Effector memory CD4-positive, alpha-beta T cell (primary cell): ENCODE measurements at places on chromosomes 2 and 18.

- H3K27ac ChIP-seq, result no peak overlapping the region
- H3K36me3 ChIP-seq, result no peaks in the 10 kb centered on the region
- DNase-seq, result no peak
Observed at GRCh38 chr2:188526701-188527100, 235.0 kb downstream of the GULP1 start.

GRCh38 chr2:33213648-33214047, 262.8 kb upstream of the RASGRP3 start:
- no peaks in the 10 kb centered on the region for H3K36me3 ChIP-seq
- no peak overlapping the region for H3K4me3 ChIP-seq
- H3K4me1 ChIP-seq, result no peaks in the 10 kb centered on the region

GRCh38 chr2:200077210-200077650, 121.8 kb downstream of the MAIP1 start:
- no peak overlapping the region for H3K4me3 ChIP-seq
- no peaks in the 10 kb centered on the region for H3K4me1 ChIP-seq
- H3K36me3 ChIP-seq, result no peaks in the 10 kb centered on the region
- H3K27ac ChIP-seq, result no peak overlapping the region
- no peaks in the 10 kb centered on the region for H3K27me3 ChIP-seq
- DNase-seq, result no peak

GRCh38 chr2:75221862-75222261, 22.5 kb upstream of the TACR1 start:
- no peaks in the 10 kb centered on the region for H3K36me3 ChIP-seq
- no peaks in the 10 kb centered on the region for H3K27me3 ChIP-seq
- H3K27ac ChIP-seq, result no peak overlapping the region
- no peaks in the 10 kb centered on the region for H3K4me1 ChIP-seq
- no peak overlapping the region for H3K4me3 ChIP-seq

- no peak overlapping the region for H3K4me3 ChIP-seq
- no peak overlapping the region for H3K27ac ChIP-seq
- H3K27me3 ChIP-seq, result no peaks in the 10 kb centered on the region
- DNase-seq, result no peak
Observed at GRCh38 chr18:68449292-68449691, 265.6 kb downstream of the TMX3 start.

DNA sequence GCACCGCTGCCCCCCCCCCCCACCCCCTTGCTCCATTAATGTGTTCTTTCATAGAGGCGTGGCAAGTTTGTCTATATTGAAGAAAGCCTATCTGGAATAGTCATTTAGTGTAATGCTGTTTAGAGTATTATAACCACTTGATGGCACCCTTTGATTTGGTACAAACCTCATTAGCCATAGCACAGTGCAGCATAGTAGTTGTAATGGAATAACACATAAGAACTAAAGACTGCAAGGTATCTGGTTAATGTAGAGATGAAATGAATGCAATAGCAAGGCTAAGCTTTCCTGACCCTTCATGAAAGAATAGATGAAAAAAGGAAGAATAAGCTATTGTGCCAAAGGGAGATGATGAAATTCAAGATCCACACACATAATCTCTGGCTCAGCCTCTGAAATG, 81.9 kb downstream of the EHBP1 start:
- no peaks in the 10 kb centered on the region for H3K4me1 ChIP-seq
- no peaks in the 10 kb centered on the region for H3K27me3 ChIP-seq
- DNase-seq, result no peak
- no peak overlapping the region for H3K27ac ChIP-seq
- H3K36me3 ChIP-seq, result no peaks in the 10 kb centered on the region

GRCh38 chr18:25284861-25285550, 67.0 kb downstream of the ZNF521 start:
- no peaks in the 10 kb centered on the region for H3K27me3 ChIP-seq
- H3K36me3 ChIP-seq, result no peaks in the 10 kb centered on the region
- no peak overlapping the region for H3K27ac ChIP-seq
- DNase-seq, result no peak

DNA sequence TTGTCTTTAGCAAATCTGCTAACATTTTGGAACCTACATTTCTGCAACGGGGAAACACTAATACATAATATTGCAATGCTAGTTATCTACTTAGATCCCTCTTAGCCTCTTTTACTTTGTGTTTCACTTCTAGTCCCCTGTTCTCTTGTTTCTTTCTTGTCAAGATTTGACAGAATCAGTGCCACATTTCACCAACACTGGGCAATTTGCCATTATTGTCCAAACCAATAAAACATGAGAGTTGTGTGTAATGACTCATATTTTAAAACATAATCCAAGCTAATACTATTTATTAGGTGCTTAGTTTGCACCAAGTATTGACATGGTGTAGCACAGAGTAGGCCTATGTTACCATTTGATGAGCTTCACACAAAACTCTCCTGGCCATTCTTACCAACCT, 33.7 kb upstream of the ACVR1C start:
- DNase-seq, result no peak
- H3K4me3 ChIP-seq, result no peak overlapping the region
- no peak overlapping the region for H3K27ac ChIP-seq
- no peaks in the 10 kb centered on the region for H3K4me1 ChIP-seq

DNA sequence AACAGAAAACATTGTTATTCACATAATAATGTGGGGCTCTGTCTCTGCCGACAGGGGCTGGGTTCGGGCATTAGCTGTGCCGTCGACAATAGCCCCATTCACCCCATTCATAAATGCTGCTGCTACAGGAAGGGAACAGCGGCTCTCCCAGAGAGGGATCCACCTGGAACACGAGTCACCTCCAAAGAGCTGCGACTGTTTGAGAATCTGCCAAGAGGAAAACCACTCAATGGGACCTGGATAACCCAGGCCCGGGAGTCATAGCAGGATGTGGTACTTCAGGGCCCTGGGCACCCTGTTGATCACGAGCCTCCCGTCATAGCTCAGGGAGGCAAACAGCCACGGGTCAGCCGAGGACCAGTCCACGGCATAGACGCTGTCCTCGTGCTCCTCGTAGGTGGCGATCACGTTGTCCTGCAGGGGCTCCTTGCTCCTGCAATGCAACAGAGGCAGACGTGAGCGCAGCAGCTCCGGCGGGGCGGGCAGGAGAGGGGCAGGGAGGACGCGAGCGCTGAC, 188.5 kb downstream of the EIPR1 start:
- H3K36me3 ChIP-seq, result peaks cover 31% of the 10 kb centered on the region
- no peak overlapping the region for H3K4me3 ChIP-seq
- no peak overlapping the region for H3K27ac ChIP-seq

DNA sequence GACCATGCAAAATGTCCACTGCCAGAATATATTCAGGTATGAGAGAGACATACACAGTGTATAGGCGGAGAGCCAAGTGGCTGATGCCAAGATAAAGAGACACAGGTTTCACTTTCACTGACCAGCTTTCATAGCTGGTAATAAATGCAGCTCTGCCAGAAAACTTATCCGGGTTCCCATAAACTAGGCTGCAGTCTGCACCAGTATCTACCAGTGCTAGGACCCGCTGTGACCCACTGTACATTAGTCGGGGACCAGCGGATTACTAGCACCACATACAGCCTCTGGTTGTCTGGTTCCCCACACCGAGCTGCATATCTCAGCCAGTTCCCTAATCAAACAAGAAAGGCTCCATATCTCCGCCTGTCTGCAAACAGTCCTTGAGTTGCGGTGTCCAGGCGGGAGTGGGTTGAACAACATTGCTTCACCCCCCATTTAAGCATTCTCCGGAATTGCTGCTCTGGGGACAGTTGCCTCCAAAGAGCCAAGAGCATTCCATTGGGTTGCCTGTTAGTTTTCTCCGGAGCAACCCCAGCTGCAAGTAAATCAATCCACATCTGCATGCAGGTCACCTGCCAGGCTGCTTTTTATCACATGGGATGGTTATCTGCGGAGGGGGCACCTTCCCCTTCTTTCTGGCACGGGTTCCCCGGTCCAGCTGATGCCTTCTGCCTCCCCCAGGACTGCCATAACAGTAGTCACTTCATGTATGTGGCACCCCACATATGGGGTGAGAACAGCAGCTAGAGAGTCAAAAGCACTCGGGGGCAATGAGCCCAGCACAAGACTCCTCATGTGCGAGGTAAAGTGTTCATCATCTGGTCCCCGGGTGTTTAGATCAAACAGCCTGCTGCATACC, 18.0 kb upstream of the KLHL23 start:
- no peak overlapping the region for H3K27ac ChIP-seq
- no peaks in the 10 kb centered on the region for H3K36me3 ChIP-seq
- H3K27me3 ChIP-seq, result no peaks in the 10 kb centered on the region
- H3K4me1 ChIP-seq, result no peaks in the 10 kb centered on the region
- DNase-seq, result no peak

DNA sequence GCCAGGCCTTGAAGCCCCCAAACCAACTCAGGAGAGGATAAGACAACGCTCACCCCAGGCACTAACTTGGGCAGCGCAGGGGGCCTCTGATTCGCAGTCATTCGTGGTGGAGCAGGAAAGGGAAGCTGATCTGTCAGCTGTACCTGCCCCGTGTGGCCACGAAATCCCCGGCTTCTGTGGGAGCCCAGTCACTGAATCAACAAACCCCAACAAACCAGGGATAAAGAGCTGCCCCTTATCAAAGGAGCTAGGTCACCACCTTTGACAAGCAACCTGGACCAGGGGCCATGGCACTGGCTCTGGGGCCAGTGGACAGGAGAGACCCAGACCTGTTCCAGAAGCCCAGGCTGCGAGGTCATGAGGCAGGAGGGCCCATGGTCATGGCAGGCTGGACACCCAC, 14.5 kb downstream of the SDC1 start:
- H3K36me3 ChIP-seq, result no peaks in the 10 kb centered on the region
- no peak for DNase-seq
- no peak overlapping the region for H3K4me3 ChIP-seq
- no peaks in the 10 kb centered on the region for H3K27me3 ChIP-seq

- DNase-seq, result no peak
- no peaks in the 10 kb centered on the region for H3K27me3 ChIP-seq
- no peaks in the 10 kb centered on the region for H3K36me3 ChIP-seq
- no peak overlapping the region for H3K27ac ChIP-seq
- H3K4me1 ChIP-seq, result no peaks in the 10 kb centered on the region
Observed at GRCh38 chr2:115505331-115505730, 1062.9 kb downstream of the DPP10 start.

DNA sequence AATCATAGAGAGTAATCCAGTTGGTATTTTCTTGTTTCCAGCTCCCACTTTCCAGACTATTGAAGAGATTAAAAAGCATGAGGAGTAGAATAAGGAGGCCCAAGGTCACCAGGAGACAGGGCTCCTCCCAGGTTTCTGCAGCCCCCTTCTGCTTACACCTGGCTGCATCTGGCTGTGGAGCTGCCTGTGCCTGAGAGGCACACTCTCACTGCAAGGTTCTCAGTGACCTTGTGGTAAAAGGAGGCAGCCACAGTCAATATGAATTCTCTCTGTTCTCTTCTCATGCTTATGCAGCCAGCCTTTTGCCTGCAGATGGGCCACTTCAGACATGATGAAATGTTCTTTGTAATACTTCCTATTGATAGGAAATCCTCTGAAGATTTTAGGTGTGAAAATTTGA, 233.7 kb downstream of the MYO3B start:
- H3K4me1 ChIP-seq, result no peaks in the 10 kb centered on the region
- DNase-seq, result no peak
- no peak overlapping the region for H3K27ac ChIP-seq
- H3K36me3 ChIP-seq, result no peaks in the 10 kb centered on the region

DNA sequence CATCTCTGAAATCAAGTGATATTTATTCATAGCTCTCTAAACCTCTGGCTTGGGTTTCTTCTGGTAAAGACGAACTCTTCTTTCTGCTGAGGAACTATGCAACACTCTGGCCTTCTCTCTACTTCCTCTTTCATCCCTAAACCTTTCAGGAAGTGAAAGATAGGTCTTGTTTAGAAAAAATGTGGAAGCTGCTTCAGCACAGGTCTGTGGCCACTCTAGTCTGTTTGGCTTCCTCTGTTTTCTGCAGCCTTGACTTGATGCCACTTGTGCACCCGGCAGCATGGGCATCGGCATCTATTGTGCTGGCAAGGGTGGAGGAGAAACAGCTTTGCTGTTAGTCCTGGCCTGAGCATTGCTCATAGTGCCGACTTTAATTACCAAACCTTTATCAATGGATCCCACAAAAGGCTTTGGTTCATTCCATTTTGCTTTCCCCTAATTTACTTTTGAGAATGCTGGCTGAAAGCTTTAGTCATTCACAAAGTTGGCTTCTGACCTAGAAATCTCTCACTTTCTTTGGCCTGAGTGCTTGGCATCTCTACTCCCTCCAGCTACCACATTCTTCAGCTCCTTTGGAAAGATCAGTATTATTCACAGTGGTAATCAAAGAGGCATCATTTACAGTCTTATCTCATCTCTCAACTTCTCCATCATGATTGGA, 32.0 kb upstream of the GPR39 start:
- no peak for DNase-seq
- no peaks in the 10 kb centered on the region for H3K27me3 ChIP-seq
- H3K4me1 ChIP-seq, result no peaks in the 10 kb centered on the region
- H3K36me3 ChIP-seq, result no peaks in the 10 kb centered on the region

GRCh38 chr2:202604699-202605098, 30.1 kb upstream of the FAM117B start:
- no peaks in the 10 kb centered on the region for H3K36me3 ChIP-seq
- H3K27me3 ChIP-seq, result no peaks in the 10 kb centered on the region
- no peaks in the 10 kb centered on the region for H3K4me1 ChIP-seq
- no peak overlapping the region for H3K4me3 ChIP-seq
- H3K27ac ChIP-seq, result no peak overlapping the region
- DNase-seq, result no peak

DNA sequence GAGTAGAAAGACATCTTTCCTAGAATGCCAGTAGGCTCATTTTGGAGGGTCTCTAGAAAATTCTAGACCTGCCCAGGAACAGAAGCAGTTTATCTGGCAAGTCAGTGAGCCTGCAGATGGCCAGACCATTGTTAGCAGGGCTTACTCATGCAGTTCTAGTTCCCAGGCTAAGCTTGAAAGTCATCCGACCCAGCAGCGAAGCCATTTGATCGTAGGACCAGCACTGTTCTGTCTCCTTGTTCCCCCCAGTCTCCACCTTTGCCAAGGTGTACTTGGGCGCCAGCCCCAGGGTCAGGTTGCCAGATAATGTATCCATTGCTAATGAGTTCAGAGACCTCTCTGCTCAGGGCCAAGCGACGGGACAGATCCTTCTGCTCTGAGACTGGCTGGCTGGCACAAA, 70.1 kb downstream of the EPAS1 start:
- no peak overlapping the region for H3K4me3 ChIP-seq
- no peaks in the 10 kb centered on the region for H3K27me3 ChIP-seq
- H3K4me1 ChIP-seq, result no peaks in the 10 kb centered on the region
- DNase-seq, result no peak
- no peaks in the 10 kb centered on the region for H3K36me3 ChIP-seq
